Breast epithelium (tissue), 4 donors: ENCODE measurements at places on chromosomes 6 and 20. TPM values are rescaled to one million over a fixed set of nuclear protein-coding genes. Genes with fewer than 3 reads are reported as not detected.

DNA sequence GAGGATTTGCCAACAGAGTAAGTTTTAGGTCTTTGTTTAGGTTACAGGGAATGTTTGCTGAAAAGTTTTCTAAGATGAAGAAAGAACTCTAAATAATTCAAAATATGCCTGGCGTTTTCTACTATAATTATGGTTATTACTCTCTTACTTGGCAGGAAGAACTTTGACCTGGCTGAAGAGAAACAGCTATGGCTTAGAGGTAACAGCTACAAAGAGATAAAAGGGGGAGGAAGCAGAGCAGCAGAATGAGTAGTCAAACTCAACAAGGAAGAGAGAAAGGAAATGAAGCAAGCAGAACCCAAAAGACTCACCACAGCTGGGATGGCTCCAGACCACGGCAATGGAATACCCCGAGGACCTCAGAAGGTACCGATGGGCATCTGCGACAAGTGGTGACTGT, 95.6 kb downstream of the KIF16B start:
- DNase-seq, result no peak

DNA sequence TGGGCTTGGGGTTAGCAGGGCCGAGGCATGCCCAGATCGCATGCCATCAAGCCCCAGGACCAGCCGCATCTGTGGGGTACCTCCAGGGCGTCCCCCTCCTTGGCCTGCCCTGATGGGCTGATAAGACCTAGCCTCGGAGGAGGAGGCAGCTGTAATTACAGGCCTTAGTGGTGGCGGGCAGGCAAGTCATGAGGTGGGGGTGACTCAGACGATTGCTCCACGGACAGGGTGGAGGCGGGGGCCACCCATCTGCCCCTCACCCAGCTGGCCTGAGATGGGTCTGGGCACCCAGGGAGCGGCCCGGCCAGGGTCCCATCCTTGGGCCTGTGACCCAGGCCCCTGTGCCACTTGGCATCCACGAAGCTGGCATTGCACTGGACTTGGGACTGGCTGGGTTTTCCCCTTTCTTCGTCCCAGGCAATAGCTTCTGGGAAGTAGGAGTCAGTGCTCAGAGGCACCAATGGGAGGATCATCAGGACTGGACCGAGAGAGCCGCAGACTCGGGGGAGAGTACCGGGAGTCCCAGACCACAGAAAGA, 57.5 kb downstream of the CEBPB start:
- no peak for DNase-seq

- DNase-seq, result no peak
These were observed 15.1 kb downstream of the PKIG start for GRCh38 chr20:44597516-44597915.

DNA sequence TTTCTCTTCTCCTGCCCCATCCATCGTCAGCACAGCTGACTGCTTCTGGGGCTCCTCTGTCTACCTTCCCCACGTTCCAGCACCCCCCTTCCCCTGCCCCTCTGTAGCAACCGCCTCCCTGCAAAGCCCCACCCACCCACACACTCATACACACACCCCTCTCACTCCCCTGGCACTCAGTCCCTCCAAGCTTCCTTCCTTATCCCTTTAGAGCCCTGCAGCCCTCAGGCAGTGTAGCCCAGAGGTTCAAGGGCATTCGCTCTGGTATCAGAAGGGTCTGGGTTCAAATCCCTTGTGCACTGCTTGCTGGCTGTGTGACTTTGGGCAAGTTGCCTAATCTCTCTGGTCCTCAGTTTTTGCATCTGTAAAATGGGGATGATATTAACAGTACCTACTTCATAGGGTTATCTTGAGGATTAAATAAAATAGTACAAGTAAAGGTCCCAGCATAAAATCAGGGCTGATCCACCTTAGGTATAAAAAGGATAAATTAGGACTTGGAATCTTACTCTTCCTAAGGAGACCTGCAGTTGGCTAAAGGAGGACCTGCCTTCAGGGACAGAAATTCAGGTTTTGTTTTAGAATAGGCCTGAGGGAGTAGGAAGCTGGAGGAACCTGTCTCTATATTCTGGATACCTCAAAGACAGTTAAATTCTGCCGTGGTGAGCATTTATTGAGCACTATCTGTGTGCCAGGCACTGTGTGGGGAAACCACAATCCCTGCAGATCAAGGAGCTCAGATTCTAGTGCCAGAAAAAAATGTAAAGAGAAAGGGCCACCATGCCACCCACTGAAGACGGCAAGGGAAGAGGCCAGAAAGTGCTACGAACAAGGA, 94.1 kb downstream of the SNX5 start:
- no peak for DNase-seq

GRCh38 chr20:14717134-14717999, 380.0 kb upstream of the FLRT3 start:
- no peak for DNase-seq

GRCh38 chr6:157755746-157756411, 67.2 kb upstream of the SNX9 start:
- DNase-seq, result no peak

DNA sequence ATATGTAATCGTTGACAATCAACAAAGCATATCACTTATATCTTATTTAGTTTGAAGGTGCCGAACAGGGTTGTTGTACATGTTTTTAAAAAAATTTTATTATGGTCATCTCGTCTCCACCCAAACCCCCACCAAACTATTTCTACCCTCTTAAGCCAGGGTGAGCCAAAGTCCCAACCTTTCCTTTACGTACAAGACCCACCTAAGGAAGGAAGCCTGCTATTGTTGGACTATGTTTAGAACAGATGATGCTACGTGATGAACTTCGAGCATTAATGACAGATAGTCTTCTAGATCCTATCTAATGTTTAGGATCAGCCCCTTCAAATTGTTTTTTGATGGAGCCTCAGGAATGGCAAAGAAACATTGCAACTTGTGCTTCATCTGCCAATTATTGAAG, 44.4 kb downstream of the CLIC5 start:
- DNase-seq, result no peak

DNA sequence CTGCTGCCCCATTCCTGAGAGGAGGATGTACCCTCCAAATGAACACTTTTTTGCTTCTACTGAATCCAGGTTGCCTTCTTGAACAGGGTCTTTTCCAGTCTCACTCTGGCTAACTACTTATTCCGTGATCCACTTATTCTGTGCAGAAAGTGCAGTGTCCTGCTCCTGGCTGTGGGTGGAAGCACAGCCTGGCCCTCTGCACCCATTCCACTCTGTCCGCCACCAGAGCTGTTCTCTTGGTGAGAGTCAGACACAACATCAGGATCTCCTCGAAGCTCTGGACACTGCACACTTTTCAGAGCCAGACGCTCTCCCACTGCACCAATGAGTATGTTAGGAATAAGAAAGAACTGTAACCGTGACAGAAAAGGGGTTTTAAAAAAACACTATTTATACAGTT, 174.2 kb downstream of the MCHR2 start:
- DNase-seq, result no peak

GRCh38 chr6:16273256-16273655, 34.9 kb downstream of the GMPR start:
- no peak for DNase-seq

- DNase-seq, result no peak
These were observed 34.1 kb downstream of the MEI4 start for GRCh38 chr6:77686931-77687330.

DNA sequence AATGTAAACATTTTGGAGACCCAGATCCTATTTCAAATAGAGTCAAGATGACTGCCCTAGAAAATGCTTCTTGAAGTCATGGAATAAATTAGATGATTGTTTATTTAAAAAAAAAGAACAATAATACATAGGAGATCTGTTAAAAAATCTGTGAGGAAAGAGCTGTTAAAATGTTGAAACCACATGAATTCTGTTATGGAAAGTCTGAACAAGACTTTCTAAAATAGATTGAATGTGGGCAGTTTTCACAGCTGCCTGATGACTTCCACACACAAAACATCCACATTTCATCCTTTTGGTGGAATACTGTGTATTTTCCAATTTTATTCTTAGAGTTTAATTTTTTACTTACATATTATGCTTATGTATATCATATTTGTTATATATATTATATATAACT, 186.1 kb downstream of the LAMA2 start:
- no peak for DNase-seq

DNA sequence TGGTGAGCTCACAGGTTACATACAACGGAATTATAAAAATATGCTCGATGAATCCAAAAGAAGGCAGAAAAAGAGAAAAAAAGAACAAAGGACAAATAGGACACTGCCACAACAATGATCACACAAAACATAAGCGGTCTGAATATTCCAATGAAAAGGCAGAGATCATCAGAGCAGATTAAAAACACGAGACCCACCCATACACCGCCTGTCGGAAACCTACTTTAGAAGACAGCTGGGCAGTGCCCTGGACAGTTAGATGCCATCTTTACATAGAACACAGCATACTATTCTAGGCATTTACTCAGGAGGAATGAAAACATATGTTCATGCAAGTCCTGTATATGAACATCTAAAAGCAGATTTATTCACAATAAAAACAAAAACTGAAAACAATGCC, 204.1 kb downstream of the TTLL2 start:
- no peak for DNase-seq

DNA sequence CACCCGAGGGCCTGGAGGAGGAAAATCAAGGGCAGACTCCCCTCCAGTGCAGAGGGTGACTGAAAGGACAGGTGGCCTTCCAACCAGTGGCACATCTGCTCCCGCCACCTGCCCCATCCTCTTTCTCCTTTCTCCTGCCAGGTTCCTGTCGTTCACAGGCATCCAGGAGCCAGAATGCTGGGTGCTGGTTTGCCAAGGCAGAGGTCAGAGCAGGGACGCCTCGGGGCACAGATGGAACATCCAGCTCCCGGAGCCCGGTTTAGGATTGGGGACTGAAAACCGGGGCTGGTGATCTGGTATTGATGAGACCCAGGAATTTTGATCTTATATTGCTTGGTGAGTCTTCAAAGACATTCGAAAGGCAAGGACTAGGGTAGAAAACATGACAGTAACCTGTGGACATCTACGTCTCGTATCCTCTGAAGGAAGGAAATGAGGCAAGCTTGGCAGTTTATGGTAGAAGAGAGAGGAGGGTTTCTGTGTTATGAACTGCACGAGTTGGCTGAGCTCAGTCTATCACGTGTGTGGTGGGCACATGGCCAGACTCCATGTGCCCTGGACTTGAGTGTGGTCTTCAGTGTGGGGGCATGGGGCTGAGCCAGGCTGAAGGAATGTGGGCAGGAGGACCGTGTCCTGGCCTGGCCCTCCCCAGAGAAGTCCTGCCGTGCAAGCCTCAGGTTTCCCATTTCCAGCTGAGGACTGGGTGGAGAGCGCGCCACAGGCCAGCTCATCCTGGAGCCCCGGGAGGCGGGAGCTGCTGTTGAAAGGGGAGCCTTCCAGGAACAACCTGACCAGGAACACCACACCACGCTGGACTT, 74.2 kb downstream of the IRF4 start:
- DNase-seq, result no peak

GRCh38 chr6:125469915-125470314, 168.1 kb upstream of the HDDC2 start:
- no peak for DNase-seq

- no peak for DNase-seq
These were observed 6.7 kb downstream of the TGIF2 start for GRCh38 chr20:36579996-36580545.

DNA sequence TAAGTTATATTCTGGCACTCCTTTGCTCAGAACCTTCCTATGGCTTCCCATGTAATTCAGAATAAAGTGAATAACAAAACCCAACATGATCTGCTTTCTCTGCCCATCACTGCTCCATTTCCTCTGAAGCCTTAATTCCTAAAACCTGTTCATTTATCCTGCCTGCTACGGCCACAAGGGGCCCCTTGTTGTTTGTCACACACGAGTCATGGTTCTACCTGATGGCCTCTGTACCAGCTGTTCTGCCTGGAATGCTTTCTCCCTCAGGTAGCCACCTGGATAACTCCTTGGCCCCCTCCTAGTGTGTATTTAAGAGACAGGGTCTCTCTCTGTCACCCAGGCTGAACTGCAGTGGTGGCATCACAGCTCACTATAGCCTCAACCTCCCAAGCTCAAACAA, 26.8 kb downstream of the ERGIC3 start:
- DNase-seq, result no peak

GRCh38 chr6:153613719-153614455, 425.2 kb upstream of the OPRM1 start:
- DNase-seq, result no peak

DNA sequence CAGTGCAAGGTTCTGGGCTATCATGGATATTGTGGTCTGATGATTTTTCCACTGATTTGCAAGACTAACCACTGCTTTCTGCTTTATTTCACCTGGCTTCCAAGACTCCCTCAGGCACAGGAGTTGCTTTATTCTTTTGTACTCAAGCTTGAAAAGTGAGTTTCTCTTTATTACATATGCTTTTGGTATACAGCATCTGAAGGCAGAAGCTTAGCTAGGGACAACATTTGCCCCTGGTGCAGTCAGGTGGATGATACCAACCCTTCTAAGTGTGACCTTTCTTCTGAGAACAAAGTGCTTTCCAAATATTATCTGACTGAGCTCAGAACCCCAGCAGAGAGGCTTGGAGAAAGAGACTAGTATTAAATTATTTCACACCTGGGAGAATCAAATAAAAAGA, 94.0 kb upstream of the PHACTR1 start:
- no peak for DNase-seq

DNA sequence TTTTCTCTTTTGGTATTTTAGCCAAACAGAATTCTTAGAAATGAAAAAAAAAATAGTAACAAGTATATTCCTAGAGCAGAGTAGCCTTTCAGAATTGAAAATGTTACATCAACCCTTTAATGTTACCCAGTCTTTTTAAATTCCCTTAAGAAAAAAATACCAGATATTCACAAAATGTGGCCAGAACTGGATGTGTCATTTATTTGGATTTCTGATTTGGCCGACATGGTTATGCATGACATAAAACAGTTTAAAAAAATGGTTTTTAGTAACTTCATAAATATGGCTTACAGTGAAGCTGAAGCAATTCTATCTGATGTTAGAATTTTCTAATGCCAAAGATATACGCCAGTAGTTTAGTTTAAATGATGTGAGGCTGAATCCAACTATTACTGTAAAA, 112.0 kb downstream of the ATXN1 start:
- no peak for DNase-seq

- no peak for DNase-seq
These were observed 496.0 kb upstream of the ADGRB3 start for GRCh38 chr6:68139130-68139529.

- no peak for DNase-seq
These were observed 120.6 kb upstream of the TMEM181 start for GRCh38 chr6:158439255-158439654.

DNA sequence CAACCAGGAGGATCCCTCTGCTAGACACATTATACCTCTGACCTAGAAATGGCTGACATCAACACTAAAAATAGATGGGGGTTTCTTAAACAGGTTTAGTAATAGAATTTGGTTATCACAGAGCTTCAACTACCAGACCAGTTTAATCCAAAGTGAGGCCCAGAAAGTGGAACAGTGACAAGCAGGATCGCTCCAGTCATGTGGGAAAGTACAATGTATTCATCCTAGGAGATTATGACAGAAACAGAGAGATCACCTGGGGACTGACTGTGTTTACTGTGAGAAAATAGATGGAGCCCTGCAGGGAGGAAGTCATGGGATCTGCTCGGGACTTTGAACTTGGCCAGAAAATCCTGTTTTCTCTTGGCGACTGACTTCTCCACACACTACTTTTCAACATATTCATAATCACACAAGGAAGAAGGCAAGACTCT, 238.7 kb upstream of the SOX4 start:
- DNase-seq, result no peak

The HLA-DMB gene
- 52.0 TPM for total RNA-seq

The CD93 gene
- total RNA-seq, result 19.2 TPM

The TRAPPC3L gene
- not detected for total RNA-seq

The VWA7 gene
- 1.6 TPM for total RNA-seq

The SNX21 gene
- 55.0 TPM for total RNA-seq

The FGD2 gene
- total RNA-seq, result 18.6 TPM

The SEMG2 gene
- total RNA-seq, result not detected

The SPATS1 gene
- not detected for total RNA-seq

The APOM gene
- total RNA-seq, result 4.8 TPM

The OGFR gene
- 44.2 TPM for total RNA-seq

The DSP gene
- total RNA-seq, result 165 TPM
